ENCODE measurements at places on chromosomes 4 and X.

DNA sequence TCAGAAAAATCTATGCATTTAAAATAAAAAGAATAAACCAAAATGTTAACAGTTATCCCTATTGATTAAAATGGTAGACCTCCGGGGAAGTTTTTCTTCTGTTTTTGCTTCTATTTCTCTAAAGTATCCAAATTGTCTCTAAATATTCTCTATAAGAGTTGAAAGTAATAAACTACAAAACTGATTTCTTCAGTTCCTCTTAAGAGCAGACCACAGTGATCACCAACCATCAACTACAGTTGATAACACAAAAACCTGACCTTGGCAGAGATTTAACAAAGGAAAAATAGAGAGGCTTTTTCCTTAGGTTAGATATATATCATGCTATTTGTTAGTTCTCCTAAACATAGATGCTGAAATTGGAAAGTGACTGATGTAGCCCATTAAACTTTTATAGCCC, 27.3 kb downstream of the DDX60 start:
- no peak for DNase-seq

GRCh38 chr4:1367230-1367935, 20.4 kb downstream of the UVSSA start:
- no peak for DNase-seq

GRCh38 chr4:23429497-23429896, 460.4 kb downstream of the PPARGC1A start:
- no peak for DNase-seq

DNA sequence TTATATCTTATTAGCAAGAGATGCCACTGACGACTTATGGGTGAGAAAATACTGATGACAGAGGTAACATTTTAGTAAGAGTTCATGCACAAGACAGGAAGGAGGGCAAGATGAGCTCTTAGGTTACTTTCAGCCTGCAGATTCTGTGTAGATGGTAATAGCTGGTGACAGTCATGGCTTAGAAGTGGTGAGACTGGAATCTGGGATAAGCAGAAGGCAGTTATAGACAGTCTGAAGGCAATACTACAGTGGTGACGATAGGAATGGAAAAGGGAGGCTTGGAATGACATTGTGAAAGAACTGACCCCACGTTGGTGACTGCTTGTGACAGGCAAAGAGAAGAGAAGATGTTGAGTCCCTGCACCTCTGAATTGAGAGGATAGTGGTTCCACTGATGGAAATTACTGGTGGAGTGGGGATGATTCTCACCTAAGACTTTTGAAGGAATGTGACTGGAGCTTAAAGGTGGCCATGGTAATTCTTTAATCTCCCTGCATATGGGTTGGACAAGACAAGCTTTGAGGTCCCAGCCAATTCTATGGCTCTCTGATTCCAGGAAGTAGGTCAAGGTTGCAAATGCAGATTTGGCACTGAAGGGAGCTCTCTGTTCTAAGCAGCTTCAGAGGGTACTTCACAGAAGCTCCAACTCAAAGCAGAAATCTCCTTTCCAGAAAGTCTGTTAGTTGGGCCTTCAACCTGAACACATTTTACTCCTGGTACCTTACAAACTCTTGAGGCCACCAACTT, 99.7 kb downstream of the RASL11B start:
- DNase-seq, result no peak

GRCh38 chrX:50000937-50001542, 78.6 kb downstream of the CLCN5 start:
- no peak for DNase-seq
